ENCODE measurements at places on chromosomes 2 and 18.

- no peak for DNase-seq
These were observed 139.9 kb upstream of the PID1 start for GRCh38 chr2:229410946-229411345.

DNA sequence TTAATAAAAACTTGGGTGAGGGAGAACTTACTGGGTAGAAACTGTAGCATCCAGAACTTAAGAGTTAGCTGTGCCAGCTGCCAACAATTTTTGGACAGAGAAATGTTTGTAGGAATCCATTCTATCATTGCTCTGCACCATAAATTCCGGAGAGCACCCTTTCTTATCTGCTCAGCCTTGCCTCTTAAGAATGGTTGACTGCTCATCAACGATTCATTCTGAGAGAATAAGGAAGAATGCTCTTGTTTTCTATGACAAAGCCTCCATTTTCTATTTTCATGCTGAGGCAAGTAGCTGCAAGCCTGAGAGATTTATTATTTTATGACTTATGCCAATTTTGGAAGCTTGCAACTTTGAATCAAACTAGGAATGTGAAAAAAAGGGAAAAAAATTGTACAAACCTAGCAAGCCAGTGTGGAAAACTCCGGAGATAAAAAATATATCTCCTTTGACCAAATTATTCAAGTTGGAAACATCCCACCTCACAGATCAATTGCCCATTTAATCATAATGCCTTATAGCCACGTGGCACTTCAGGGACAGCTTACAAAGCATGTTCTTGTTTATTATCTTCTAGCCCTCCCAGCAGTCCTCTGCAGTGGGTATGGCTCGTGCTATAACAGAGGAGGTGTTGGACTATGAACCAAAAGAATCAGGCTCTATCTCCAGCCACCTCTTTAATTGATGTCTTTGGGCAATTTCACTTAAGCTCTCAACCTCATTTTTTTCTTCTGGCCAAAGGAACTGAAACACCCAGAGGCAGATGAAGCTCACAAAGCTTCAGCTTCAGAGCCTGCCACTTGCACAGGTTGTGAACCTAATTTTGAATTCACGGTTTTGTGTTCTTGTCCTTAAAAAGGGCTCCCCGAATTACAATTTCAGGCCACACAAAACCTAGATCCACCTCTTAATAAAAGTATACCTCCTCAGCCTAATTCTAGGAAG, 40.9 kb upstream of the ATL2 start:
- DNase-seq = no peak

DNA sequence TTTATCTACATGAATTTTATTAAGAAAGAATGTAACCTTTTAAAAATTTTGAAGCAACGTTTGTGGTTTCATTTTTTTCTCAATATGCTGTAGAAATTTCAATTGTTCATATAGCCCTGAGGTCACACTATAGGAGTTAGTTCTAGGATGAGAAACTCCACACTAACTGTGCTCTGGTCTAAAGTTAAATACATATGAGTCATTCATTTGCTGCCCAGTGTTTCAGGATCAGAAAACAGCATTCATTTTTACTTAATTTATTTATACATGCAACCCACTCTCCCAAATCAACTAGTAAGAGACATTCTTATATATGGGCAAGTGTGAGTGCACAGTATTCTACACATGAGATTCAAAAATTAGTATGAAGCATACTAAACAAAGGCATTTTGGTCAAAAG, 137.9 kb downstream of the DOCK10 start:
- no peak for DNase-seq

- no peak for DNase-seq
These were observed 7.4 kb upstream of the EXOC6B start for GRCh38 chr2:72833084-72833714.

GRCh38 chr18:58195278-58195765, 151.3 kb downstream of the NEDD4L start:
- DNase-seq = peak; percentile 41
